ENCODE measurements at places on chromosomes 6 and 20.

DNA sequence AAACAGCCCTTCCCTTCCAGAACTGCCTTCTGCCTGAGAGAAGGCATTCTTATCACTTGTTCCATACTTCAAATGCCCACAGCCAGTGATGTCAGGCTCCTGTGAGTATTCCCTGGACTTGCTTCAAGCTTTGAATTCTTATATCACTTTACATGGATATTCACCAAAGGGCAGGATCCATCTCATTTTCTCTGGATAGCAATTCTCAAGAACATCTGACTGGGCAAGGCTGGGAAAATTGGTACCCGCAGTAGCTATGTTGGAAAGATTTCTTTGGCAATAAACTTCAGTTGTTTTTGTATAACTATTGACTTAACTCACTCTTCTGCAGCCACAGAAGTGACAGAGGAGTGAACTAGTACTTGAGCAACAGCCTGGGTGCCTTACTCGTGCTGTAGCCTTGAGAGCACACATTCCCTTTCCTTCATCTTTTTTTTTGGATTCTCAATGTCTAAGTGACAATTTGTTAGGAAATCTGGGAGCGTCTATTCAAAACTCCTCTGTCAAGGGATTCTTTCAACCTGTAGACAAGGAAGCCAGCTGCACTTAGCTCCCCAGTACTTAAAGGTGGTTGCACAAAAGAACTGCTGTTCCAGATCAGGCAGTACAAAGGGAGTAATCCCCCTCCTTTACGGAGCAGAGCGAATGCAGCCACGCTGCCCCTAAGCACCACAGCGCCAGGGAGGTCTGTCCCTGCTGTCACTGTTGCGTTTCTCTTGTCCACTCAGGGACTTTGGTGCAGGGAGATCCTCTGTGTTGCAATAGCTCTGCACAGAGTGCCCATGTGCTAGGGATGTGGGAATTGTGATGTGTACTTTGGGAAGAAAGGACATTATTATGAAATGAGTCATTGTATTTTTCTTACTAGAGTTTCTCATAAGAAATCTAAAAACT lies 69.6 kb downstream of the JAG1 start:
- DNase-seq, result no peak

DNA sequence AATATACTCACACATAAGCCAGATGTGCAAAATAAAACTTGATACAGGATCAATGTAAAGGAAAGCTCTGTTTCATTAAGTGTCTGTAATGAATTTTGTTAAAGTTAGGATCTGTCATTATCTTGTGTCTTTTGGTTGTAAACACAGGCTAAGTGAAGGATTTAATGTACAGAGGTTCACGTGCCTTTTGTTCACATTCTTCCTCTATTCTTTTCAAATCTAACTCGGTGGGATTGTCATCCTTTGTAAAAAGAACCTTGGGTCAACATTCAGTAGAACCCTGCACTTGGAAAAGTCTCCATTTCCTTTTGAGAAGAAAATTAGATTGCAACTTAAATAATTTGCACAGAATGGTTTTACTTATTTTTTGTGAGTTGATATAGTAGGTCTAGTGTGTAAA lies 7.7 kb upstream of the LIN28B start:
- DNase-seq, result no peak

DNA sequence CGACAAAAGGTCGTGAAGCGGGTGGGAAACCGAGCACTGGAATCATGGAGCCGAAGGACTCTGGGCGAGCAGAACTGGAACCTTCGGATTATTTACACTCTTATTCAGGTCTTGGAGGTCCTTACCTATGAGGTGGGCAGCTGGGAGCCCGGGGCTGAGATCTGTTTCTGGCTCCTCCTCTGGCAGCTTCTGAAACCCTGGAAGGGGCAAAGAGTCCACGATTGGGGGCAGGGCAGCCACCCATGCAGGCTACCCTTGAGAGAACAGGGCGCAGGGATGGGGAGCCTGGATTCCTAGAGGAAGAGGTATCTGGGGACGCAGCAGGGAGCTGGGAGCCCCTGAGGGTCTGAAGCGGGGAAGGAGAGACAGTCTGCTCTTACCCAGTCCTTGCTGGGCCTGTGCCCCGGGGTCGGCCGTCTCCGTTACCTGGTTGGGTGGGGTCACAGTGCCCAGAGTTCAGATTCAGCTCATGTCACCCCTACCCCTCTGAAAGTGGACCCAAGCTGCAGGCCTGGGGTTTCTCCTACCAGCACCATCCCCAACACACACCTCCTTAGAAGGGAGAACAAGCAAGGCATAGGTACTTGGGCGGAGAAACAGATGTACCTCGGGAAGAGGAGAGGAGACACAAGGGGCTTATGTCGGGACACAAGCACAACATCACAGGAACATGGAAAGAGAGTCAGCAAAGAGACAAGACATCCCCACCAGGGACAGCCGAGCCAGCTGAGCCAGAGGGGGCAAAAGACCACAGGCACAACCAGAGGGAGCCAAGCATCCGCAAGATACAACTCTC lies 592 bp downstream of the LTB start:
- no peak for DNase-seq

DNA sequence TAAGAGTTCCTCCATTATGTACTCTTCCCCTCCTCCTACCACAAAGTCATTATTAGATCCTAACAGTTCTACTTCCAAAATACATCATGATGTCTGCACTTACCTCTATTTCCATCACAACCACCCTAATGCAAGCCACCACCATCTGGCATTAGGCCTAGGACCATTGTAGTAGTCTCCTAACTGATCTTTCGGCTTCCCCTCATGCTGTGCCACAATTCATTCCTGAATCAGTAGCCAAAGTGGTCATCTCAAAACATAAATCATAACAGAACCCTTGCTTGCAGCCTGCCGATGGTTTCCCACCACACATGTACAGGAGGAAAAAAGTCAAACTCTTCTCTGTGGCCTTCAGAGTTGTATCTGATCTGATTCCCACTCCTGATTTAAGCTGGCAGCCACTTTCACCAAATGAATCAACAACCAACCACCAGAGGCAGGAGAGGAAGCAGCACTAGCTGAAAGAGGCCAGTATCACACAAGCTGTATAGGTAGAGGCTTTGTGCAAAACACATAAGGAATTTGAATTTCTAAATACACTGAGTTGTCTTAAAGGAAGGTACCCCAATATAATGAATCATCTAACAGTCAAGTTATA lies 26.1 kb downstream of the FAM184A start:
- peak; percentile 14 for DNase-seq

DNA sequence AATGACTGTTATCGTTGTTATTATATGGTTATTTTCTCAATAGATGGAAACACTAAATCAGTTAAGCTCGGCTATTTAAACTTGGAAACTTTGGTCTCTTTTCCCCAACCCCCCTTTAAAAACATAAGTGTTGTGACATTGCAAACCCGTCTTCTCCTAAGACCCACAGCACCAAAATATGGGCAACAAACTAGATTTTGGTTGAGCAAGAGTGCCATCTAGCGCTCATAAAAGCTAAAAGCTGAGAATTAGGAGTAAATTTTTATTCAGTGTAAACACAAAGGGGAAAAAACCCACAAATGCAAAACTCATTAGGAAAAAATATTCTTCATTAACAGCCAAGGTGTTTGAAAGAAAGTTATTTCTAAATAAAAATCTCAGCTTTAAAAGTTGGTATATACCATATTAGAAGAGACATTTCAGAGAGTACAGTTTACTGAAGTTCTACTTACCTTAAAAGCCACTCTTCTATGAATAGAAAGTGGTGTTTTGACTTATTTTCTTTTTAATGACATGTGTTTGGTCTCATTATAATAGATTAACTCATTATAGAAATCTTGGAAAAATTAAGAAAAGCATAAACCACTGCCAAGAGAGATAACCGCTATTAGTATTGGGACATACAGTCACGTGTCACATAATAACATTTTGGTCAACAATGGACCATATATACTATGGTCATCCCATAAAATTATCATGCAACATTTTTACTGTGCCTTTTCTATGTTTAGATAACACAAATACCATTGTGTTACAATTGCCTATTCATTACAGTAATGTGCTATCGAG lies 21.1 kb downstream of the SESN1 start:
- no peak for DNase-seq

- DNase-seq, result no peak
Measured at GRCh38 chr6:98944598-98945081, 3.1 kb downstream of the FBXL4 start.

- DNase-seq, result no peak
Measured at GRCh38 chr6:108699290-108700041, 138.7 kb downstream of the FOXO3 start.

GRCh38 chr6:71190809-71191208 lies 97.8 kb upstream of the OGFRL1 start:
- no peak for DNase-seq

GRCh38 chr6:136959471-136959891 lies 37.4 kb downstream of the SLC35D3 start:
- DNase-seq, result no peak

GRCh38 chr20:1434571-1435336 lies 31.9 kb downstream of the NSFL1C start:
- DNase-seq, result peak; percentile 7

DNA sequence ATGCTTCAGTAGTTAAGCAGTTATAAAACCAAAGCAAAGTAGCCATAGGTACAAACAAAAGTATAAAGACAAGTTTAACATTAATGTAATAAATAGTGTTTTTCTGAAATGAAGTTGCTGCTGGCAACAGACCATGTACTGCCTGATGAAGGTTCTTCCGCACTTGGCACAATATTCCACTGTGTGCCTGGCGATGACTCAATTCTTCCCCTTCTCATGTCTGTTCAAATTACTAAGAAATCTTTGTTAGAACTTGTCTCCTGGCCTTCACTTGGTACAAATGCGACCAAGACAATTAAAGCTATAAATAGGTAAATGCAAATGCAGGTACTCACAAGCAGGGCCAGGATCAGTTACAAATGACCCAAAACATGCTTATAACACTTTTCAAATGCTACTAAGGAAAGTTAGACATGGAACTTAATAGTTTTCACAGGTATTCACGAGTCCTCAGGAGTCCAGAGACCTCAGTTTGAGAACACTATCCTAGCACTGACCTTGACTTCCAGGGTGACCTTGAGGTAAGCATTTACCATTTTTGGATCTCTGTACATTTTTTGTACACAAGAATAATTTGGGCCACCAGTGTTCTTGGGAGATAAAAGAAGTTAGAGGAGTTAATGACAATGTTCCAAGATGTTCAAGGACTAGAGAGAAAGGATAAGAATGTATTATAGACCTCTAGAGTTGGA lies 8.1 kb upstream of the DDR1 start:
- DNase-seq, result no peak

- DNase-seq, result no peak
Measured at GRCh38 chr6:27238010-27238983, 9.2 kb upstream of the PRSS16 start.

- no peak for DNase-seq
Measured at GRCh38 chr6:41818271-41819054, 31.0 kb downstream of the TOMM6 start.

- DNase-seq, result no peak
Measured at GRCh38 chr6:164322533-164322932, 908.0 kb downstream of the QKI start.

GRCh38 chr6:69917834-69918233 lies 51.5 kb downstream of the COL19A1 start:
- no peak for DNase-seq

DNA sequence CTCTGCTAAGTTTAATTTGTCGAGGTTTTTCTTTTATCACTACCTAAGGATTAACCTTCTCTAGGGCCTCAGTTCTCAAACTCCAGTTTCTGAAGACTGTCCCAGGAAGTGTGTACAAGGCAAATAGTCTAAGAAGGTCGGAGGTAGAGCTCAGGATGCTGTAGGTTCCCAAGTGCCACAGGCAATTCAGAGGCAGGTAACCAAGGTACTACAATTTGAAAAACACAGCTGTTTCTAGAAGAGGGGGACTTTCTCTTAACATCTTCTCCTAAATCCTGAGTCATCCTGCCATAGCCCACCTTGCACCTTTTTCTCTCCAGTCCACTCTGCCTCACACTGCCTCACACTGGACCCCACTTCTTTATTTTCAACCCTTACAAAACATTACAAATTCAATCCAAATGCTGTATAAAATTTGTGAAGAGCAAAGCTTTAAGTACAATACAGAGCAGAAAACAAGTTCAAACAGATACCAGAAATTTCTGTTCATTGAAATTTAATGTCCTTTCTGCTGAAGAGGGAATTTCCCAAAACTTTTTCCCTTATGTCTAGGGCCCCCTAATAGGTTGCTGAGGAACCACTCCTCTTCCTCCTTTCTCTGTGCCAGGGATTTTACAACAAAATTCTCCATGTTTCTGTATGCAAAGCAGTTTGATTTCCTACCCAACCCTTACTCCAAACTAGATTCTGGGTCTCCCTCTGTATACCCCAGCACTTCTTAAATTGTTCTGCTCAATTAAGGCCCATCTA lies 43.0 kb downstream of the FRK start:
- DNase-seq, result no peak

- DNase-seq, result peak; percentile 77
Measured at GRCh38 chr6:131909408-131910218, 41.6 kb downstream of the CCN2 start.

All from stimulated activated CD4-positive, alpha-beta T cell treated with anti-CD3 and anti-CD28 coated beads, Interleukin-12 subunit alpha, Interleukin-12 subunit beta, amount 100 ng/mL, for 24 hours (primary cell).